Hindlimb muscle (tissue), 1 donor: ENCODE measurements at places on chromosomes 12 and 14. TPM values are rescaled to one million over a fixed set of nuclear protein-coding genes. Genes with fewer than 3 reads are reported as not detected.

The NRIP2 gene
- polyA plus RNA-seq, result 6.1 TPM

The ARID4A gene
- 13.8 TPM for polyA plus RNA-seq

The KRT2 gene
- 0.08 TPM for polyA plus RNA-seq

The PGF gene
- 51.0 TPM for polyA plus RNA-seq

The PA2G4 gene
- polyA plus RNA-seq, result 115 TPM

The ATG101 gene
- polyA plus RNA-seq, result 22.0 TPM

GRCh38 chr12:20197411-20197810 lies 170.9 kb upstream of the PDE3A start:
- no peak for DNase-seq

GRCh38 chr14:24353559-24354481 lies 14.0 kb upstream of the RIPK3 start:
- DNase-seq, result no peak

DNA sequence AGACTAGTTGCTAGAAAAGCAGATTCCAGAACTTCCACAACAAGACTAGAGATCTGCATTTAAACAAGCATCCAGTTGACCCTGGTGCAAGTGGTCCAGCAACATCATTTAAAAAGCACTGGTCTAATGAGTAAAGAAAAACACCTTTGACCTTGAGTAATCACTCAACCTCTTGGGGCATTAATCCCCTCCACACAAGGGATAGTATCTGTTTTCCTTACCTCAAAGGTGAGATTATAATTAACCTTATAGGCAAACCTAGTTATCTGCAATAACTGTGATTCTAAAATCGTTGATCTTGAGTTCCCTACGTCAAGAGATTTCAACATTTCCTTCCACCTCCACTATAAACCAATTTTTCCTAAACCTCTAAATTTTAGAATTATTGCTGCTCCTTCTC lies 1.1 kb downstream of the KDM5A start:
- DNase-seq, result no peak

DNA sequence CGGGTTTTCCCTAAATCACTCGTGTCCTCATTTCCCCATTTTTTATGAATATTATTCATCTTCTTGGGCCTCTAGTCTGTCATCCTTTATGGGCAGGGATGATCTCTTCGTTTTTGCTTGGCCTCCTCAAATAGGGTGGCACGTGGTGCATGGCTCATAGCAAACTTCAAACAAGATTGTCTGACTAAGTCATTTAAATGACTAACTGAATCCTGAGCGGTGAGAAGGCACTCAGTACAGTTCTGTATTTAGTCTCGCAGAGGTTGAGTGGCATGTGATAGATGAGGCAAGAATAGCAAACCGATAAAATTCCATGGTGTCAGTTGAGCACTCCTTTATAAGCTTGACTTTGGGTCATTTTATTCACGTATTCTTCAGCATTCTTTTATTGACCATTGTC lies 5.7 kb upstream of the JDP2 start:
- DNase-seq, result no peak

GRCh38 chr12:124768452-124769162 lies 95.1 kb downstream of the SCARB1 start:
- no peak for DNase-seq

DNA sequence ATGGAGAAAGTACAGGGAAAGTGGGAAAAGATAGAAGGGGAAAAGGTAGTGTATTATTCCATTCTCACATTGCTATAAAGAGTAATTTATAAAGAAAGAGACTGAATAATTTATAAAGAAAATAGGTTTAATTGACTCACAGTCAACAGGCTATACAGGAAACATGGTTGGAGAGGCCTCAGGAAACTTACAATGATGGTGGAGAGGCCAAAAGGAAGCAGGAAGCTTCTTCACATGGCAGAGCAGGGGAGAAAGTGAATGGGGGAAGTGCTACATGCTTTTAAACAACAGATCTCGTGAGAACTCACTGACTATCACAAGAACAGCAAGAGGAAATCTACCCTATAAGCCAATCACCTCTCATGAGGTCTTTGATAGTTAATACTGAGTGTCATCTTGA lies 725.0 kb upstream of the FLRT2 start:
- DNase-seq, result no peak
